ENCODE measurements at places on chromosomes 13 and 19. TPM values are rescaled to one million over a fixed set of nuclear protein-coding genes. Genes with fewer than 3 reads are reported as not detected.
A peak's percentile ranks its signal among the peaks of the same experiment; 100 is the strongest.

Gene CCL25
- total RNA-seq = not detected

Gene MAST3
- 4.0 TPM for total RNA-seq

Gene POLR1D
- 136 TPM for total RNA-seq

Gene ZNF773
- total RNA-seq = 9.3 TPM

Gene ZNF793
- total RNA-seq = 5.7 TPM

- DNase-seq = peak; percentile 39
Measured at GRCh38 chr19:48796298-48797083, 14.3 kb downstream of the BCAT2 start.

DNA sequence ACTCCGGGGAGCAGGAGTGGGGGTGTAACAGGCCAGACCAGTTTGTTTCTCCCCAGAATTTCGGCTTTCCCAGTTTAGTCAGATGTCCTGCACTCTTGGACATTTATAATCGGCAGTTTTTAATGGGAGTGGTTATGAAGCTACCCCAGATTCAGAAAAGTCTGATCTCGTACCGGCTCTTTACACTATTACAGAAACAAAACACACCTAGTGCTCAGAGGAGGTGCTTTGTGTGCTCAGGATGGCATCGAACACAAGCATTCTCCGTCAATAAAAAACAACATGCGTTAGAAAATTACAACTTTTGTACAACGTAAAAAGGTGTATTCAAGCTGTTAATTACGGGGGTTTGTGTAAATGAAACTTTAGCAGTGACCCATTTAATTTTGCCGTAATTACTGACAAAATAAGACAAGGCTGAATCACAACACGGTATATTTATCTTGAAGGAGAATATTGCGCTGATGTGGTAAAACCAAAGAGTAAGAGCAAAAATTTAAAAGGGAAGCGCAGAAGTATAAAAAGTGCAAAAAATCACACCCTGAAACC lies 6.6 kb upstream of the SOX1 start:
- no peak for DNase-seq

- DNase-seq = peak; percentile 91
Measured at GRCh38 chr19:38211766-38212165, 12.3 kb downstream of the DPF1 start.

DNA sequence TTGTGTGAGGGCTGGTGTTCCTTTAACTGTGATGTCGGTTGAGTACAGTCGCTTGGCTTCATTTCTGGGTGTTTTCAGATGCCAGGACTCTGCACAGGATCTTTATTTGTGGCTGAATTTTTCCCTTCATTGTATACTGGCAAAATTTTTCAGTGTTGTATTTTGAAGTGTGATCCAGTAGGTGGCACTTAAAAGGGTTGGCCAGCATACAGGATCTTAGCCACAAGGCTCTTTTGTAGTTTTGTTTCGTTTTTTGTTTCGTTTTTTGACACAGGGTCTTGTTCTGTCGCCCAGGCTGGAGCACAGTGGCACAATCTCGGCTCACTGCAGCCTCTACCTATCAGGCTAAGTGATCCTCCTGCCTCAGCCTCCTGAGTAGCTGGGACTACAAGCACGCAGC lies 8.7 kb downstream of the FCAR start:
- DNase-seq = no peak

DNA sequence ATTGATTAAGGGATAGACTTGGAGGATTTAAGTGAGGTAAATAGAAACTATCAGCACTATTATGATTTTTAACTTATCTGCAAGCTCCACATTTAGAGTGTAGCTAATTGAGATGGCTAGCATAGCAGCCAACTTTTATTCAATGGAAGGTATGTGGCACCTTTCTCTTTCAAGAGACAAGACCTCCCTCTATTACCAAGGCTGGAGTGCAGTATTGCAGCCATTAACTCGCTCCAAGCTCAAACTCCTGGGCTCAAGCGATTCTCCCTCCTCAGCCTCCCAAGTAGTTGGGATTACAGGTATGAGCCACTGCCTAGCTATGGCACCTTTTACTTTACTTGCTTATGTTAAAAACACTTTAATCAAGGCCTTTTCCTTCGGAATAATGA lies 8.2 kb downstream of the TPT1 start:
- no peak for DNase-seq

- no peak for DNase-seq
Measured at GRCh38 chr13:99154064-99154463, 46.6 kb upstream of the UBAC2 start.

DNA sequence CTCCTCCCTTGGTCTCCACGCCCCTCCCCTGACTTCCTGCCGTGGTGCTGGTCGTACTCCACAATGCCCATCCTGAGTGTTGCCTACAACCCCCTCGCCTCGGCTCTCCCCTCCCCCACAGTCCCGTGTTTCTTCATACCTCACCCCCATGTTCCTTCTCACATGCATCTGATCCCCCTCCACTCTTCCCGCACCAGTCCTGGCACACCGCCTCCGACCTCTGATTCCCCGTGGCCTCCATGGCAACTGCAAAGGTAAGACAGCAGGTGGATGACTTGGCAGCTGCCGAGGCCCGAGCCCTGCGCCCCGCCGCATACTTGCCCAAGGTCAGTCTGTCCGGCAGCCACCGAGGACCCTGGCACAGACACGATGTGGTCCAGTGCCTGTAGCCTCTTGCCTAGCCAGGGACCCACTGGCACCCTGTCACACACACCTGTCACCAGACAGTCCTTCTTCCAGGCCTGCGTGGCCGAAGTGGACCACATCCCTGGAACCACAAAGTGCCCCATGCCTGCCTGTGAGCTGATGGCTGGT lies 16.1 kb upstream of the SDHAF1 start:
- no peak for DNase-seq

- DNase-seq = no peak
Measured at GRCh38 chr19:12085074-12085818, 20.7 kb downstream of the ZNF844 start.

DNA sequence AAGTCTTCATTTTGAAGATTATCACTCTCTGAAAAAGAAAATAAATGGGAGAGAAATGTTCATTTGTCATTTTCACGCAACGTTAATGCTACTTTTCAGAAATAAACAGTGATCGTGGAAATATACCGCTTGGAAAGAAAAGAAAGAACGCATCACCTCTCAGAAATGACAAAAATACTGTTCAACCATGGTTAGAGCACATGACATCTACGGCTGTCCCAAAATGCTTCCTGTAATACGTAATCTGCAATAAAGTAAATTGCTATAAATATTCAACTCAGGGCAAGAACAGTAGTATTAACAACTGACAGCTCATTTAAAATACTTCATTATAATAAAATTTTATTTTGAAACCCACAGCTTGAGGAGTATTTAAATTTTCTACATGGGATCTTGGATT lies 15.2 kb downstream of the LATS2 start:
- no peak for DNase-seq

Data from H7 (cell line).